ENCODE measurements at places on chromosomes 12 and 14.

- H3K36me3 ChIP-seq = no peaks in the 10 kb centered on the region
- DNase-seq = no peak
- no peak overlapping the region for H3K27ac ChIP-seq
- H3K4me1 ChIP-seq = no peaks in the 10 kb centered on the region
- H3K4me3 ChIP-seq = no peak overlapping the region
Observed at GRCh38 chr12:21428241-21428640, 9.2 kb upstream of the PYROXD1 start.

- no peaks in the 10 kb centered on the region for H3K27me3 ChIP-seq
- no peaks in the 10 kb centered on the region for H3K36me3 ChIP-seq
- no peak overlapping the region for H3K4me3 ChIP-seq
- H3K4me1 ChIP-seq = peaks cover 2% of the 10 kb centered on the region
- H3K27ac ChIP-seq = no peak overlapping the region
- DNase-seq = no peak
Observed at GRCh38 chr12:28870839-28871440, 278.1 kb upstream of the FAR2 start.

GRCh38 chr12:18130851-18131250 lies 40.9 kb upstream of the RERGL start:
- peaks cover 9% of the 10 kb centered on the region for H3K36me3 ChIP-seq
- no peak for DNase-seq
- H3K27ac ChIP-seq = no peak overlapping the region
- H3K4me3 ChIP-seq = no peak overlapping the region
- no peaks in the 10 kb centered on the region for H3K27me3 ChIP-seq
- no peaks in the 10 kb centered on the region for H3K4me1 ChIP-seq

DNA sequence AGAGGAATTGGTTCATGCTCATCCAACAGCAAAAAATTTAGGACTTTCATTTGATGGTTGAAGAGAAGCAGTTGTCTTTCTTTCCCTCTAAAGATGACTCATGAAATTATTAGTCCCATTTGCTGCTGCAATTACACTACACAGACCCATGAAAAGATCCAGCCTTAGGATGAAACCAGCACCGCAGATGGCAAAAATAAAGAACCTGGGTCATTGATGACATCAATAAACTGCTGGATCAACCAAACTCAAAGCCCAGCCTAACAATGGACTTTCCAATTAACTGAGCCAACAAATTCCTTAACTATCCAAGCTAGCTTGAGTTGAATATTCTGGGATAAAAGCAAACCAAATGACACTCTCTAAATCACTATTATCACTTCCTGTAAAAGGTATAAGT lies 20.7 kb downstream of the DICER1 start:
- H3K27me3 ChIP-seq = no peaks in the 10 kb centered on the region
- DNase-seq = no peak
- peak overlapping the region; percentile 49 for H3K27ac ChIP-seq
- peaks cover 18% of the 10 kb centered on the region for H3K4me1 ChIP-seq
- H3K4me3 ChIP-seq = no peak overlapping the region

GRCh38 chr14:52949711-52950409 lies 990 bp downstream of the FERMT2 start:
- peaks cover 15% of the 10 kb centered on the region for H3K27me3 ChIP-seq
- H3K4me1 ChIP-seq = peaks cover 43% of the 10 kb centered on the region
- no peak for DNase-seq
- H3K27ac ChIP-seq = peak overlapping the region; percentile 97
- H3K36me3 ChIP-seq = peaks cover 17% of the 10 kb centered on the region

GRCh38 chr12:20360407-20360806 lies 7.9 kb upstream of the PDE3A start:
- no peaks in the 10 kb centered on the region for H3K4me1 ChIP-seq
- H3K36me3 ChIP-seq = no peaks in the 10 kb centered on the region
- H3K27ac ChIP-seq = no peak overlapping the region
- peaks cover 1% of the 10 kb centered on the region for H3K27me3 ChIP-seq
- DNase-seq = no peak
- H3K4me3 ChIP-seq = no peak overlapping the region

DNA sequence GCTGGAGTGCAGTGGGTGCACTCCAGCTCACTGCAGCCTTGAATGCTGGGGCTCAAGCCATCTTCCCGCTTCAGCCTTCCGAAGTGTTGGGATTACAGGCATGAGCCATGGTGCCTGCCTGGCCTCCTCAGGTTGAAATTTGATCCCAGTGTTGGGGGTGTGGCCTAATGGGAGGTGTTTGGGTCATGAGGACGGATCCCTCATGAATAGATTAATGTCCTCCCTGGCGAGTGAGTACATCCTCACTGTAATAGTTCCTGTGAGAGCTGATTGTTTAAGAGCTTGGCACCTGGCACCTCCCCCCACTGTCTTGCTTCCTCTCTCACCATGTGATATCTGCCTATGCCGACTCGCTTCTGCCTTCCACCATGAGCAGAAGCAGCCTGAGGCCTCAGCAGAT lies 84.7 kb downstream of the TSPAN9 start:
- peaks cover 33% of the 10 kb centered on the region for H3K36me3 ChIP-seq
- no peak for DNase-seq
- H3K27me3 ChIP-seq = no peaks in the 10 kb centered on the region
- H3K4me1 ChIP-seq = peaks cover 57% of the 10 kb centered on the region

GRCh38 chr12:6952121-6952862 lies 1.1 kb downstream of the PTPN6 start:
- DNase-seq = no peak
- peak overlapping the region; percentile 72 for H3K4me3 ChIP-seq
- peaks cover 15% of the 10 kb centered on the region for H3K27me3 ChIP-seq
- H3K27ac ChIP-seq = peak overlapping the region; percentile 85
- peaks cover 25% of the 10 kb centered on the region for H3K4me1 ChIP-seq
- peaks cover 7% of the 10 kb centered on the region for H3K36me3 ChIP-seq

- H3K4me3 ChIP-seq = no peak overlapping the region
- H3K27ac ChIP-seq = no peak overlapping the region
- H3K27me3 ChIP-seq = peaks cover 1% of the 10 kb centered on the region
- no peak for DNase-seq
Observed at GRCh38 chr12:93219947-93220346, 157.8 kb upstream of the NUDT4 start.

DNA sequence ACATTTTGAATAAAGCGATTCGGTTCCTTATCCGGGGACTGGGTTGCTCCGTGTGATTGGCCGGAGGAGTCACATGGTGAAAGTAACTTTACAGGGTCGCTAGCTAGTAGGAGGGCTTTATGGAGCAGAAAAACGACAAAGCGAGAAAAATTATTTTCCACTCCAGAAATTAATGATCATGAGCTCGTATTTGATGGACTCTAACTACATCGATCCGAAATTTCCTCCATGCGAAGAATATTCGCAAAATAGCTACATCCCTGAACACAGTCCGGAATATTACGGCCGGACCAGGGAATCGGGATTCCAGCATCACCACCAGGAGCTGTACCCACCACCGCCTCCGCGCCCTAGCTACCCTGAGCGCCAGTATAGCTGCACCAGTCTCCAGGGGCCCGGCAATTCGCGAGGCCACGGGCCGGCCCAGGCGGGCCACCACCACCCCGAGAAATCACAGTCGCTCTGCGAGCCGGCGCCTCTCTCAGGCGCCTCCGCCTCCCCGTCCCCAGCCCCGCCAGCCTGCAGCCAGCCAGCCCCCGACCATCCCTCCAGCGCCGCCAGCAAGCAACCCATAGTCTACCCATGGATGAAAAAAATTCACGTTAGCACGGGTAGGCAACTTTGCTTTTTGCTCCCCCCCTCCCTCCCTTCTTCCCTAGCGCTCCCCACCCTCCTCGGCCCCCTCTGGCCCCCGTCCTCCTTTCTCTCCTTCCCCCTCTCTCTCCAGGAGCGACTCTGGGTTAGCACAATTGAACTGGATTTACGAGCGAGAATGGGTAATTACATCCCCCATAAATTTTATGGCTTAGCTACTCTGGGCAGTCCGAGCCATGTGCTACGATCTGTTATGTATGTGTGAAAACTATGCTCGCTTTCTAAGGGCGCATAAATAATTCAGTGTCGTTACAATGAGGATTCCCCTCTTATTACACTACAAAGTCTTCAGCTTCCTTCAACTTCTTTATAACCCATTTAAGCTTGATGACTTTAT lies at the start of gene HOXC4:
HOXC4 (plus strand) TSS at position 85 of the 991 bp plus-strand sequence; CDS start at position 173, 88 bp downstream.
- H3K27me3 ChIP-seq = peaks cover 44% of the 10 kb centered on the region
- H3K4me3 ChIP-seq = peak within 1 kb of the TSS; percentile 60
- no peak within 1 kb of the TSS for H3K27ac ChIP-seq

DNA sequence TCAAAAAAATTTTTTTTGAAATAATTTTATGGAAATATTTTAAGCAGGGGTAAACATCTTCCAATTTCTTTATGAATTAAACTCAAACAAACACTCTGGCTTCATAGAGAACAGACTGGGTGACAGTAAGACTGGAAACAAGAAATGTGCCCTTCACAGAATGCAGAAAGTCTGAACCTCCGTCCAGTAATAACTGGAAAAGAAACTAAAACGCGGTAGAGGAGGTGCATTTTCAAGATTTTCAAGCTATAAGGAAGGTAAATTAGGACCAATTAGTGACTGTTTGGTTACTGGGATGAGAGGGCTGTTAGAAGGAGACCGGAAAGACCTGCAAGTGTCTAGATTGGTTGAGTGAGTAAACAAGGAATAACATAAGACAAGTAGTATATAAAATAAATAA lies 245.7 kb downstream of the CEP128 start:
- H3K36me3 ChIP-seq = no peaks in the 10 kb centered on the region
- no peaks in the 10 kb centered on the region for H3K27me3 ChIP-seq
- H3K27ac ChIP-seq = no peak overlapping the region
- H3K4me1 ChIP-seq = peaks cover 2% of the 10 kb centered on the region
- no peak for DNase-seq
- H3K4me3 ChIP-seq = no peak overlapping the region

DNA sequence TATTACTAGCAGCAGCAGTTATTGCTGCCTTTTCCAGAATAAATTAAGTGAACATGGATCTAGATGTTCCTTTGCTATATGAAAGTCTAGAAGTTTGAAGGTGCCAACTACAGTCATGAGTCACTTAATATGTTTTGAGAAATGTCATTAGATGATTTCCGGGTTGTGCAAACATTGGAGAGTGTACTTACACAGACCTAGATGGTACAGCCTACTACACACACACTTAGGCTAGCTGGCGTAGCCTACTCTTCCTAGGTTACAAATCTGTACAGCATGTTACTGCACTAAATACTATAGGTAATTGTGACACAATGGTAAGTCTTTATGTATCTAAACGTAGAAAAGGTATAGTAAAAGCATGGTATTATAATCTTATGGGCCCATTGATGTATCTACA lies 368.1 kb downstream of the PDZRN4 start:
- H3K4me1 ChIP-seq = peaks cover 4% of the 10 kb centered on the region
- no peak overlapping the region for H3K4me3 ChIP-seq
- H3K27ac ChIP-seq = no peak overlapping the region
- no peak for DNase-seq
- peaks cover 4% of the 10 kb centered on the region for H3K27me3 ChIP-seq

DNA sequence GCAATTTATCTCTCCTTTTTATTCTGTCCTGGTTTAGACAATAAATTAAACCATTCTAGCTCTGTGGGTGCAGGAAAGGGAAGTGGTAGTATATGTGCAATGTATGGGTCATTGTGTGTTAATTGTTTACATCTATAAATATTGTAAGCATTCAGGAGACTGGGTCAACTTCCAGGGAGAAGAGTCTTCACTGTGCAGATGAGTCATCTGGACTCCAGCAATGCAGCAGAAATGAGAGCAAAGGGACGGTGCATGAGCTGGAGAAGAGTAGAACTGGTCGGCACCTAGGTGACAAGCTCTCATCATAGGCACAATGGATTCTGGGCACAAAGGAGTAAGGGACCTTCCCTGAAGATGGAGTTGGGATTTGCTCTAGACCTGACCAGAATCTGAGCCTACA lies 211.1 kb upstream of the DAAM1 start:
- no peak for DNase-seq
- H3K36me3 ChIP-seq = no peaks in the 10 kb centered on the region
- H3K4me1 ChIP-seq = no peaks in the 10 kb centered on the region
- H3K4me3 ChIP-seq = no peak overlapping the region
- H3K27me3 ChIP-seq = peaks cover 1% of the 10 kb centered on the region

GRCh38 chr14:50311337-50311971 lies 575 bp downstream of the L2HGDH start:
- peak overlapping the region; percentile 43 for H3K27ac ChIP-seq
- no peak for DNase-seq
- peaks cover 9% of the 10 kb centered on the region for H3K27me3 ChIP-seq
- H3K36me3 ChIP-seq = peaks cover 9% of the 10 kb centered on the region
- peaks cover 17% of the 10 kb centered on the region for H3K4me1 ChIP-seq

- H3K4me1 ChIP-seq = no peaks in the 10 kb centered on the region
- no peak for DNase-seq
- no peak overlapping the region for H3K27ac ChIP-seq
Observed at GRCh38 chr12:17489452-17489851, 600.5 kb downstream of the RERGL start.

DNA sequence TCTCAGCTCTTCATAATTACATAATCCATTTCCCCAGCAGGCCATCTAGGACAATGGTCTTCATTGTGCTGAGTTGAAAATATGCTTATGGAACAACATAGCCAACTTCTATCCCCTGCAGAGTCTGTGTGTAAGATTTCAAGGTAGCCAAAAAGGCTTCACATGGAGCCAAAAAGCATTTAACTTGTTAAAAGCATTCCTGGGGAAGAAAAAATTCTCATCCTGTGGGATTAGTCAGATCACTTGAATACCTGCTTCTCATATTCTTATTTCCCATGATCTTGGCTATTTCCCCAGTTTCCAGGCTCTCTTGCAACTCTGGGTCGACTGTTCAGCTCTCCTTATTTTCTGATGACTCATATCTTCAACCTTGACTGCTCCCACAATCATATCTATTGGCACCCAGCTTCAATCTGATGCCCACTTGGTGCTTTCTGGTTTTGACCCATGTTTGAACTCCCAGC lies 178.9 kb downstream of the KLHL28 start:
- H3K27ac ChIP-seq = no peak overlapping the region
- H3K4me1 ChIP-seq = peaks cover 3% of the 10 kb centered on the region
- no peak overlapping the region for H3K4me3 ChIP-seq

GRCh38 chr14:55451398-55451797 lies 11.0 kb upstream of the TBPL2 start:
- no peaks in the 10 kb centered on the region for H3K36me3 ChIP-seq
- no peaks in the 10 kb centered on the region for H3K27me3 ChIP-seq
- no peak overlapping the region for H3K4me3 ChIP-seq
- DNase-seq = no peak
- H3K4me1 ChIP-seq = peaks cover 6% of the 10 kb centered on the region

GRCh38 chr14:56333359-56334292 lies 215.4 kb downstream of the PELI2 start:
- H3K27me3 ChIP-seq = peaks cover 4% of the 10 kb centered on the region
- no peak for DNase-seq
- H3K4me3 ChIP-seq = no peak overlapping the region
- H3K36me3 ChIP-seq = no peaks in the 10 kb centered on the region
- peaks cover 20% of the 10 kb centered on the region for H3K4me1 ChIP-seq

DNA sequence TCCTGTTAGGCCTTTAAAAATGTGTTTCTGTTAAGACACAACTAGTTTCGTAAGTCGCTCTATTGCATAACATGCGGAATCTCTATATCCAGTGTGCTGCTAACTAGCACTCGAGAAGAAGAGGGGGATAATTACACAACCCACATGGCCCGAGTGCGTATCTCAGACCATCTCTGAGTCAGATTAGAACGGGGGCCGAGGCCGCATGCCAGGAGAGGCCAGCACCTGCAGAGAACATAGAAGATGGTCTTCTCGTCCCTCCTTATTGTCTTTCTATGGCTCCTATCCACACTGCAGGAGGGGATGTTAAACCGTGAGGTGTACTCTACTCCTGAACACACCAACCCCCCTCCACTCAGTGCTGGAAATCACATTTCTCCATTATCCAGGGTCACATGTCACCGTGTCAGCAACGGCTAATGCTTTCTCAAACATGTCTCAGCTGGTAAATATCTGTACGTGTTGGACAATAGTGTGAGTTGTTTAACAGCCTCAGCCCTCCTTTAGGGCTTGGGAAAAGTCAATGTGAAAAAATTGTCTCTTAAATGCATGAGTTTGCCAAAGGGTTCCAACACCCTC lies 56.3 kb downstream of the CCDC88C start:
- H3K27ac ChIP-seq = no peak overlapping the region
- H3K27me3 ChIP-seq = peaks cover 6% of the 10 kb centered on the region
- H3K36me3 ChIP-seq = peaks cover 11% of the 10 kb centered on the region
- no peaks in the 10 kb centered on the region for H3K4me1 ChIP-seq
- H3K4me3 ChIP-seq = no peak overlapping the region
- DNase-seq = no peak

Data from endothelial cell (in vitro differentiated cells).